ENCODE measurements at places on chromosomes 6 and 20.

DNA sequence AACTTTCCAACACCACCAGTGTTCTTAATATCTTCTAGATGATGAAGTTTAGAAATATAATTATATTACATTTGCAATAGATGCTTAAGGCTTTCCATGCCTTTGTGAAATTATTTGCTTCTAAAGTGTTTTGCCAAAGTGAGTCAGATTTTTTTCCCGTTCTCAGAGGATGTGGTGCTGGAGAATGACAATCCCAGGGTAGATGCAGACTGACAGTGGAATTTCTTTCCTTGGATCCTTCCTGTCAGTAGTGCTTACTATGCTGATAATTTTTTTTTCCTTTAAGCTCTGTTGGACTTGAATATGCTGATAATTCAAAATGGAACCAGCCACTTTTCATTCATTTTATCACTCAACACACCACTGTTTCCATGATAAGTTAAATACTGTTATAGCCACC, 59.9 kb upstream of the SOX4 start:
- no peak for DNase-seq

GRCh38 chr6:134619789-134620188, 301.9 kb upstream of the SGK1 start:
- DNase-seq, result no peak

GRCh38 chr6:2042956-2043648, 202.3 kb downstream of the GMDS start:
- DNase-seq, result no peak

GRCh38 chr6:135274561-135275293, 93.6 kb downstream of the MYB start:
- DNase-seq, result no peak

DNA sequence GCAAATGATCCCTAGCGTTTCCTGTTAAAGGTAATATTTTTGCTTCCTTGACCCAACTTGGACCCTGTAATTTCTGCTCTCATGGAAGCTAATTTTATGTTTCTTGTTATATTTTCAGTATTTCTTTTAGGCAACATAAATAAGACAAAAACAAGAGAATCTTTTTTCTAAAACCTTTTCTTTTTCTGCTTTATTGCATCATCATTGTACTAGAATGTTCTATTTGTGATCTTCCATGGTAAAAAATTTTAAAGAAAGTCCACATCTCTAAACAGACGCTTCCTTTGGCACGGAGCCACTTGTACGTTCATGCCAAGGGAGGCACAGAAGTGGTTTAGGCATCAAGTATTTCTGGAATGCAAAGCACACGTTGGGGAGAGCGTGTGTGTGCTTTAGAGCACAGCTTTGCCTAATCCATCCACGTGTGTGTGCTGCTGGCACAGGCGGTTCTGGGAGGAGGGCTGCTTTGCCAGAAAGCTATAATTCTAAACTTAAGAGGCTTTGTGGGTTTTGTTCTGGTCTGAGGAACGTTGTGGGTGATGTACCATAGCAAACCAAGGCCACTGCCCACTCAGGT, 98.3 kb downstream of the SASH1 start:
- peak; percentile 64 for DNase-seq

GRCh38 chr6:164216368-164216767, 801.9 kb downstream of the QKI start:
- DNase-seq, result no peak

GRCh38 chr6:27836783-27837624, 75.2 kb downstream of the OR2B2 start:
- DNase-seq, result peak; percentile 61

- no peak for DNase-seq
Measured at GRCh38 chr6:84213217-84213616, 14.2 kb downstream of the CEP162 start.

- DNase-seq, result no peak
Measured at GRCh38 chr6:112330879-112331265, 16.3 kb upstream of the RFPL4B start.

- no peak for DNase-seq
Measured at GRCh38 chr6:113162739-113163138, 694.4 kb upstream of the MARCKS start.

GRCh38 chr20:62186887-62187866, 4.3 kb downstream of the MTG2 start:
- no peak for DNase-seq

Data from NCI-H2171 (cell line).